ENCODE measurements at places on chromosomes 1 and 21.

DNA sequence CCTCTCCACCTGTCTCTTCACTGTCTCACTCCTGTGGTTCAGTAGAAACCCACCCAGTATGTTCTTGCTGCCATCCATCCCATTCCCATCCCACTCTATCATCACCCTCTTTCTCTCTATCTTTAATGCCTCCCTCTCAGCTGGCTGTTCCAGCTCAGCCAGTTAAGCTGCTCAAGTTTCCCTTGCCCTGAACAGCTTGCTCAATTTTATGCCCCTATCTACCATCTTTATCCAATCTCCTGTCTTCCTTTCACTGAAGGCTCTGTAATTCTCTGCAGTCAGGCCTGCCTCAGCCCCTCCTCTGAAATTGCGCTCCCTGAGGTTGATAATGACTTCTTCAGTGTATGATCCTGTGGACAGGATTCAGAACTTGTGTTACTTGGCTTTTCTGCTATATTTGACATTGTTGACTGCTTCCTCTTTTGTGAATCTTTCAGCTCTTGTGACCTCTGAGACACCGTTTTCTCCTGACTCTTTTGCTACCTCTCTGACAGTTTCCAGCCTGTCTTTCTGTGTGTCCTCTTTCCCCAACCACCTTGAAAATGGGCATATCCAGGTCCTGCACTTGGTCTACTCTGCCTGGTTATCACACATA, 13.9 kb upstream of the BCAR3 start:
- DNase-seq: no peak

DNA sequence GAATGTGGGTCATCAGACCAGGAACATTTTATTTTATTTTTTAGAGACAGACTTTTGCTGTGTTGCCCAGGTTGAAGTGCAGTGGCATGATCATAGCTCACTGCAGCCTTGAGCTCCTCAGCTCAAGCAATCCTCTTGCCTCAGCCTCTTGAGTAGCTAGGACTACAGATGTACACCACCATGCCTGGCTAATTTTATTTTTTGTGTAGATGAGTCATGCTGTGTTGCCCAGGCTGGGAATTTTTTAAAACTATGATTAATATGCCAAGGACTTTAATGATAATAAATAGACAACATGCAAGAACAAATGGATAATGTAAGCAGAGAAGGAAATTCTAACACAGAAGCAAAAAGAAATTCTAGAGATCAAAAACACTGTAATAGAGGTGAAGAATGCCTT, 142.4 kb downstream of the AK5 start:
- no peak for DNase-seq

- no peak for DNase-seq
Measured at GRCh38 chr1:155044812-155045657, 6.1 kb upstream of the ADAM15 start.

- DNase-seq: no peak
Measured at GRCh38 chr1:203985676-203986075, 87.2 kb upstream of the SOX13 start.

DNA sequence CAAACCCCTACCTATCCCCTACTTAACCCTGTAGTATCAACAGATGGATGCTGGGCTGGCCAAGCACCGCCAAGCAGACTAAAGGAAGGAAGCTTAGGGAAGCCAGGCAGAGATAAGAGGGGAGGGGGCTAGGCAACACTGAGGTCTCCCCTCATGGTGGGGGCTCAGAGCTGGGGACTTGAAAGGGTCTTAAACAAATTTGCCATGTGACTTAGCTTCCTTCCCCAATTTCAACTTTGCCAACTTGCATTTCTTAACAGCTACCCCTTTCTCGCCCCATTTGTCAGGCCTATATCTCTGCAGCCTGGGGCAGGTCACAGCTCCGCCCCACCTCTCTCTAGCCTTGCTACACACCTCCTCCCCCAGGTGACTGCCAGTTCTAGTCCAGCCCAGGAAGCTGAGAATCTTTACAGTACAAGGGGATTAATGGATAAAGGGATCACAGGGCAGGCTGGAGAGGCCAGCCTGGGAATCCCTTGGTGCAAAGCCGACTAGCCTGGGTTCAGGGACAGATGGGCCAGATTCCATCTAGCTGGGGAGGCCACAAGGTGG, 3.4 kb downstream of the KIF21B start:
- DNase-seq: no peak

GRCh38 chr1:101025283-101025656, 314 bp downstream of the DPH5 start:
- DNase-seq: no peak

GRCh38 chr1:9242338-9242969, 7.9 kb downstream of the H6PD start:
- no peak for DNase-seq

DNA sequence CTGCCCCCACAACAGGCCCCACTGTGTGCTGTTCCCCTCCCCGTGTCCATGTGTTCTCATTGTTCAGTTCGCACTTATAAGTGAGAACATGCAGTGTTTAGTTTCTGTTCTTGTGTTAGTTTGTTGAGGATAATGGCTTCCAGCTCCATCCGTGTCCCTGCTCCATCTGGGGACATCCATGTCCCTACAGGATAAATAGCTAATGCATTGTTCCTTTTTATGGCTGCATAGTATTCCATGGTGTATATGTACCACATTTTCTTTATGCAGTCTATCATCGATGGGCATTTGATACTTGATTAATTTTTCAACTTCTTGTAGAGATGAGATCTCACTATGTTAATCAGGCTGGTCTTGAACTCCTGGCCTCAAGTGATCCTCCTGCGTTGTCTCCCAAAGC, 44.4 kb upstream of the RUNX1 start:
- no peak for DNase-seq

GRCh38 chr1:40251456-40251855, 3.7 kb downstream of the TMCO2 start:
- DNase-seq: no peak

DNA sequence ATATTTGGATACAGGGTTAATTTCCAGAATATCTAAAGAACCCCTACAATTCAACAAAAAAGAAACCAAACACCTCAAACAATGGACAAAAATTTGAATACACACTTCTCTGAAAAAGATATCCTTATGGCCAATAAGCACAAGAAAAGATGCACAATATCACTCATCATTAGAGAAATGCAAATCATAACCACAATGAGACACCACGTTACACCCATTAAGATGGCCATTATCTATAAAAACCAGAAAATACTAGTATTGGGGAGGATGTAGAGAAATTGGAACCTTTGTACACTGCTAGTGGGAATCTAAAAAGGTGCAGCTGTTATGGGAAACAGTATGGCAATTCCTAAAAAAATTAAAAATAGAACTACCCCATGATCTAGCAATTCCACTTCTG, 4.9 kb downstream of the ADAM30 start:
- no peak for DNase-seq

DNA sequence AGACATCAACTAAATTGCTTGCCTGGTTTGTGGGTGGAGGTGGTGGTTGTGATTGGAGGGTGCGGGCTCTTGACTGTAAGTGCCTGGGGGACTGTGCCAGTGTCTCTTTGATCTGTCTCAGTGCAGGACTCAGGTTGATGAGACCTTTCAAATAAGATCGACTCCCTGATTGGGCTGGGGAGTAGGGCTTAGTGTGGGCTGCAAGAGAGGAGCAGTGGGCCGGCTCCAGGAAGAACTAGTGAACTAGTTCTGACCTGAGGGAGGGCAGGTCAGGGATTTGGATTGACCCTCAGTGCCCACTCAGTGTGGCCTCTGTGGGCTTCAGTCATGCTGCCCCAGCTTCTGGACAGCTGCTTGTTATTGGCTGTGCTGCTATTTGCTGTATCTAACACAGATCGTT, 130.6 kb upstream of the CACNA1E start:
- DNase-seq: no peak

DNA sequence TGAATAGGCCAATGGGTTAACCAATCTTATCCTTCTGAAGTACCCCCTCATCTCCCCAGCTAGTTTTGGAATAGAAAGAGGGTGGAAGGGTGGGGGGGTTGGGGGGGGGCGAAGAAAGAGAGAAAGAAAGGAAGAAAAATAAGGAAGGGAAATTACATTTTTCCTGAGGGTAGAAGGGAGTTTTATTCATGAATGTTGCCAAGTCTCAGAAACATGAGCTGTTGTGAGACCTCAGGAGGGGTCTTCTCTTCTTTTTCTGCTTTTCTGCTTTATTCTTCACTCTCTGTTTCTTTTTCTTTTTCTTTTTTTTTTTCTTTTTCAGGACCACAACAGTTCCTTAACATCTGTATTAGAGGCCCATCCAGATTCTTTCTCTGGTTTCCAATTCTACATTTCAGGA, 6.0 kb upstream of the TRIM67 start:
- no peak for DNase-seq

GRCh38 chr1:200665861-200666260, 3.8 kb downstream of the DDX59 start:
- DNase-seq: no peak

GRCh38 chr1:80657044-80657643, 1143.6 kb upstream of the ADGRL2 start:
- DNase-seq: no peak

- DNase-seq: no peak
Measured at GRCh38 chr1:247088967-247089366, 10.4 kb upstream of the ZNF670 start.

DNA sequence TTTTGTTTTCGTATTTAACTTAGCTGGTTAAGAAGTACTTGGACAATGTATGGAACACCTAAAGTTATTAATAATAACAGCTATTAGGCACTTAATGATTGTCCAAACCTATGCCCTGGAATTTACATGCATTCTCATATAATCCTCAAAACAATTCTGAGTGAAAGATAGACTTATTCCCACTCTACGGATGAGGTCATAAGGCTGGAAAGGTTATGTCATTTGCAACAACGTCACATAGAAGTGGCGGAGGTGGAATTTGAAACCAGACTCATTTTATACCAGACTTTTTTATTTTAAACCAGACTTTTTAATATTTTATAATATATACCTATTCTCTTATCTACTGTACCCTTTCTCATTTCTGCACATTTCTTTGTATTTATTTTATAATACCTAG, 8.4 kb downstream of the LRRC8D start:
- no peak for DNase-seq

DNA sequence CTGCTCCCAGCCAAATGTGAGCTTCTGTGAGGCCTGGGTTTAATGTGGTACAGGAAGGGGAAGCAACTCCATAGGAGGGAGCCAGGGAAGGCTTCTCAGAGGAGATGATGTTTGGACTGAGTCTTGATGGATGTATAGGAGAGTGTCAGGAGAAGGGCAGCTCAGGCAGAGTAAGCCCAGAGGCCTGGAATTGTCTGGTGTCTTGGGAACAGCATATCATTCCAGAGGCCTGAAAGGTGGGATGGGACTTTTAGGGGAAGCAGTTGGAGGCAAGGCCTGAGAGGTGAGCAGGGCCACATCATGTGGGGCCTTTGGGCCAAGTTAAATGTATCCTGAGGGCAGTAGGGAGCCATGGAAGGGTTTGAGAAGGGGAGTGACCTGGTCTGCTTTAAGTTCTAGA, 148.6 kb upstream of the WNT4 start:
- DNase-seq: no peak

All from stimulated activated CD4-positive, alpha-beta T cell treated with anti-CD3 and anti-CD28 coated beads, Interleukin-1b, Interleukin-23, amount 100 ng/mL, for 1 hour (primary cell).